Karpas-422 (cell line): ENCODE measurements at places on chromosomes 5 and 9.

DNA sequence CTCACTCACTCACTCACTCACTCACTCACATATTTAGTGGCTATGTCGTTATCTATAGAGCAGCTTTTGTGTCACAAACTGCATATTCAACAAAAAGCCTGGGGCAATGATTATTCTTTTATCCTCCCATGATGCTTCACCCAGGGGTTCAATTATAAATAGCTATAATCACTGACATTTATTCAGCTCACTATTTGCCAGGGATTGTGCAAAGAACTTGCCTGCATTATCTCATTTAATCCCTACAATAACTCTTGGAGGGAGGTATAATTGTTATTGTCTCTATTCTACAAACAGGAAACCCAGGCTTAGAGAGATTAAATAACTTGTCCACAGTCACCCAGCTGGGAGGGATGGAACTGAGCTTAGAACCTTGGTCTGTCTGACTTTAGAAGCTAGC lies 298.0 kb upstream of the MSX2 start:
- DNase-seq: no peak

DNA sequence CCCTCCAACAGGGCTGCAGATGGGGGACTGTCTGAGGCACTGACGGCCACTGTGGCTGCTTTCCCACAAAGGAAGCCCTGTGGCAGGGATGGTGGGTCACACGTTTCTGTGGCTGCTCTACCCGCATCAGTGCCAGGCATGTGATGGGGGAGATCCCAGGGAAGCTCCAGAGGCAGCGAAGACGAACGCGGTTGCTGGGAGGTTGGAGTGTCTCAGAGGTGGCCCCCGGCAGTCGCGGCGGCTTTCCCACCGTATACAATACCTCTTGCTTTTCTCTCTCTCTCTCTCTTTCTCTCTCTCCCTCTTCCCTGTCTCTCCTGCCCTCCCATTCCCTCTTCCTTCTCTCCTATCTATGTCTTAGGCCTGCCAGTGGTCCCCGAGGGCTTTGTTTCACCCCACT lies 56.7 kb downstream of the CYFIP2 start:
- DNase-seq: no peak

DNA sequence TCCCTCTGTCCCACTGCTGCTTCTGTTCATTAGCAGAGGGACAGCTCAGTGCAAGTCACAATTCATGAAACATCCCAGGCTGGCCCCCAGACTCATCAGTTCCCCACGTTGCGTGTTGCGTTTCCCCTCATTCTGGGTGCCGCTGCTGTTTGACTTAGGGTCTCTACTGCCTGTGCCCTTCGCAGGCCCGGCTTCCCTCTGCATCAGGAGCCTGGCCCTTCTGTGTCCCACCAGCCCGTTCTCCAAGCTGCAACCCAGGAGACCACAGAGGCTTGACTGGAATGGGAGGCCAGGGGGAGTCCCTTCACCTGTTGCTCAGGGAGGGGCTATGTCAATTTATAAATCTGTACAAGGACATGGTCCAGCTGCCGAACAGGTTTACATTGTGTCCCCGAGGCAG lies 53.9 kb upstream of the SUSD3 start:
- no peak for DNase-seq

DNA sequence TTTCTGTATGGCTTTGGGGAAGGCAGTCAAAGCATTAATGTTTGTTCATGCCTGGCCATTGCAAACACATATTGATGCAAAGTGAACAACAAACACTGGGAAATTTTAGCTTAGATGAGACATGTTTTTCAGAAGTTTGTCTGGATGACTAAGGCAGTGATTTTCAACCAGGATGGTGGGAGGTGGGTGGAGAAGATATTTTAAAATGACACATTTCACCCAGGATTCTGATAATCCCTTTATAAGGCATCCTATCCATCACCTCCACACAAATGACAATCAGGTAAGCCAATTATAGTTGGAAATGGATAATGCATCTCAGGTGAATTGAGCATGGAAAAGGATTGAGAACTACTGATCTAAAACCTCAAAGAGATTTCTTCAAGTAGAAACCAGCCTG lies 57.4 kb upstream of the SV2C start:
- no peak for DNase-seq

DNA sequence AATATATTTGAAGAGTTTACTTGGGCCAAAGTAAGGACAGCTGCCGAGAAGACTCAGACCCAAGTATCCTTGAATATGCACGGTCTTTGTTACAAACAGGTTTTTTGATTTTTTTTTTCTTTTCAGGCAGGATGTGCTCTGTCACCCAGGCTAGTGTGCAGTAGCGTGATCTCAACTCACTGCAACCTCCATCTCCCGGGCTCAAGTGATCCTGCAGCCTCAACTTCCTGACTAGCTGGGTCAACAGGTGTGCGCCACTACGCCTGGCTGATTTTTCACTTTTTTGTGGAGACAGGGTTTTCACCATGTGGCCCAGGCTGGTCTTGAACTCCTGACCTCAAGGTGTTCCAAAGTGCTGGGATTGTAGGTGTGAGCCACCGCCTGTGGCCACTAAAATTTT lies 27.4 kb downstream of the JMY start:
- DNase-seq: no peak

GRCh38 chr5:145948921-145949320 lies 12.5 kb downstream of the SH3RF2 start:
- no peak for DNase-seq

- DNase-seq: no peak
These were observed 3.9 kb downstream of the LPAR1 start for GRCh38 chr9:111034170-111034897.

DNA sequence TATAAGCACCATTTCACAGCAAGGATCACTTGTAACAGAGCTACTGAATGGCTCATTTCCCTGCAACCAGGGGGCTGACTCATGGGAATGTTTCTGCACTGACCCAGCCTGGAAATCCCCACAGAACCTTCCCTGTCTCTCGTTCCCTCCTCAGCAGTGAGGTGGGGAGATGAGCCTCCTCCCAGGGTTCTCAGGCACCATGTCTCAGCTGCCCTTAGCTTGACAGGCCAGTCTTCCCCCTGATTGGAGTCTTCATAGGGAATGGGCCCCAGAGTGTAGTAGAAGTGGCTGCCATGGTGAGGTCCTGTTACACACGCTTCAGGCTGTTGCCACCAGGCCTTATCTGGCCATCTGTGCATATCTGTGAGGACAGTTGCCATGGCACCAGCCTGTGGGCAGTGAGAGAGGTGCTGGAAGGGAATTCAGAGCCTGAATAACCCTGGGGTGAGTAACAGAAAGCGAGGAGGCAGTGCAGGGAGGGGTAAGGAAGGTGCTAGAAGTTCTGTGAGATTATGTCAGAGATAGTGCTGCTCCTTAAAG lies 324.4 kb downstream of the ENC1 start:
- no peak for DNase-seq
